ENCODE measurements at places on chromosomes 13 and 19.

GRCh38 chr19:38515896-38516295 lies 82.4 kb downstream of the RYR1 start:
- H3K27ac ChIP-seq, result no peak overlapping the region
- peak overlapping the region; percentile 7 for H3K4me3 ChIP-seq
- peaks cover 4% of the 10 kb centered on the region for H3K36me3 ChIP-seq
- H3K4me1 ChIP-seq, result peaks cover 17% of the 10 kb centered on the region
- no peaks in the 10 kb centered on the region for H3K27me3 ChIP-seq

- H3K4me1 ChIP-seq, result no peaks in the 10 kb centered on the region
- no peaks in the 10 kb centered on the region for H3K36me3 ChIP-seq
- no peak overlapping the region for H3K4me3 ChIP-seq
Measured at GRCh38 chr13:40639221-40639681, 27.2 kb downstream of the FOXO1 start.

GRCh38 chr13:93818345-93818744 lies 591.7 kb downstream of the GPC6 start:
- H3K4me3 ChIP-seq, result no peak overlapping the region
- no peaks in the 10 kb centered on the region for H3K36me3 ChIP-seq
- DNase-seq, result no peak
- H3K27me3 ChIP-seq, result no peaks in the 10 kb centered on the region
- H3K4me1 ChIP-seq, result no peaks in the 10 kb centered on the region
- no peak overlapping the region for H3K27ac ChIP-seq

- no peaks in the 10 kb centered on the region for H3K4me1 ChIP-seq
- H3K27me3 ChIP-seq, result no peaks in the 10 kb centered on the region
- H3K27ac ChIP-seq, result no peak overlapping the region
- H3K36me3 ChIP-seq, result no peaks in the 10 kb centered on the region
Measured at GRCh38 chr13:48667136-48667535, 13.4 kb downstream of the CYSLTR2 start.

DNA sequence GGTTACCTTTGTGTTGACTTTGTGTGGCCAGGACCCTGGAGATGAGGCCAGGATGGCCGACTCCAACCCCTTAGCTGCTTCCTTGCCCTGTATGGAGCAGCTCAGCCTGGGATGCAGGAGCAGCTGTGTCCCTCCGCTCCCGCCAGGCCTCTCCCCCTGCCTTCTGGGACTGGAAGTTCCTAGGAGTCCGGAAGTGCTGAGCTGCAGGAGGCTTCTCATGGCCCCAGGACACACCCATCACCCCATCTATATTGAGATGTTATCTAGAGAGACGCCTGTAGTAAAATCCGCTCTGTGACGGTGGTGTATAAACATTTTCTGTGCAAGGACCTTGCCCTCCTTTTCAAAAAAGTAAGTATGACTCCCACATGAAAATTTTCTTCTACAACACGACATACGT lies 27.0 kb downstream of the WTIP start:
- H3K4me1 ChIP-seq, result no peaks in the 10 kb centered on the region
- H3K4me3 ChIP-seq, result no peak overlapping the region
- DNase-seq, result no peak
- no peaks in the 10 kb centered on the region for H3K27me3 ChIP-seq
- no peaks in the 10 kb centered on the region for H3K36me3 ChIP-seq

GRCh38 chr19:44747739-44748425 lies 626 bp upstream of the BCL3 start:
- DNase-seq, result no peak
- H3K27ac ChIP-seq, result peak overlapping the region; percentile 71
- H3K27me3 ChIP-seq, result peaks cover 53% of the 10 kb centered on the region
- peak overlapping the region; percentile 36 for H3K4me3 ChIP-seq
- H3K36me3 ChIP-seq, result no peaks in the 10 kb centered on the region

GRCh38 chr13:44497801-44498200 lies 78.3 kb downstream of the TSC22D1 start:
- no peaks in the 10 kb centered on the region for H3K4me1 ChIP-seq
- no peaks in the 10 kb centered on the region for H3K36me3 ChIP-seq
- H3K27me3 ChIP-seq, result no peaks in the 10 kb centered on the region
- H3K27ac ChIP-seq, result no peak overlapping the region
- no peak overlapping the region for H3K4me3 ChIP-seq

- H3K27me3 ChIP-seq, result no peaks in the 10 kb centered on the region
- no peak for DNase-seq
- H3K36me3 ChIP-seq, result peaks cover 8% of the 10 kb centered on the region
- no peak overlapping the region for H3K27ac ChIP-seq
- H3K4me3 ChIP-seq, result no peak overlapping the region
Measured at GRCh38 chr19:57452307-57452706, 4.6 kb downstream of the VN1R1 start.

Measured in spinal cord (tissue), 10 donors.